Omental fat pad (tissue), 4 donors: ENCODE measurements at places on chromosomes 11 and 22. TPM values are rescaled to one million over a fixed set of nuclear protein-coding genes. Genes with fewer than 3 reads are reported as not detected.

DNA sequence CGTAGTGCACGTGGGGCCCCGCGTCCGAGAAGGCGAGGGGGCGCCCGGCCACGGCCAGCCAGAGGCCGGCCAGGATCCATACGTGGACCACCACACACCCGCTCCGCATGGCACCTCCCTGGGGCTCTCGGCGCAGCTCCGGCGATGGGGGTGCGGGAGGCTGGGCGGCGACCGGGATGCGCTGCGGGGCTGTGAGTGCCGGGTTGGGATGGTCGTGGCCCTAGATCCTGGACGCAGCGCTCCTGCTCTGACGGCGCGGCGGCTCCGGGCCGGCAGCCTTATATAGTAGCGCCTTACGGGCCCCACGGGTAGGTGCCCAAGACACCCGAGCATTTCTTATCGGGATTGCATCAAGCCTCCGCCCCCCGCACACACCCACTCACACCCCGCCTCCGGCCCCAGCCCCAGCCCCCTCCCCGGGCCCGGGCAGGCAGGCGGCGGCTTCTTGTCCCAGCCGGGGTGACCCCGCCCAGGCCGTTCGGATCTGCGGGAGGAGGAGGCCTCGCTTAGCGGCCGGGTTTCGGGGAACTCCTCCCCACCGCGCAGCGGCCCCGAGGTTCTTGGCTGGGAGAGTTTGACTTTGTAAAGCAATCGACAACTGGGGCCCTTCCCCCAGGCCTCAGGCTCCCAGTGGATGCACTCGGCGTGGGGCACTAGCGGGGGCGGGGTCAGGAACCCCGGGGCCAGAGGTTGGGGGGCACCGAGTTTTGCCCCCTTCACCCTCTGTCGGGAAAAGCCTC, at the start of gene FGF19:
FGF19 (minus strand) TSS at position 255 of the 740 bp plus-strand sequence; CDS start at position 109, 146 bp downstream.
- no peak for DNase-seq

- DNase-seq: no peak
Measured at GRCh38 chr11:112455791-112456190, 195.1 kb upstream of the PLET1 start.

GRCh38 chr22:36286096-36286957, 33.4 kb downstream of the APOL1 start:
- peak; percentile 40 for DNase-seq

- no peak for DNase-seq
Measured at GRCh38 chr11:41449483-41450050, 9.9 kb downstream of the LRRC4C start.

DNA sequence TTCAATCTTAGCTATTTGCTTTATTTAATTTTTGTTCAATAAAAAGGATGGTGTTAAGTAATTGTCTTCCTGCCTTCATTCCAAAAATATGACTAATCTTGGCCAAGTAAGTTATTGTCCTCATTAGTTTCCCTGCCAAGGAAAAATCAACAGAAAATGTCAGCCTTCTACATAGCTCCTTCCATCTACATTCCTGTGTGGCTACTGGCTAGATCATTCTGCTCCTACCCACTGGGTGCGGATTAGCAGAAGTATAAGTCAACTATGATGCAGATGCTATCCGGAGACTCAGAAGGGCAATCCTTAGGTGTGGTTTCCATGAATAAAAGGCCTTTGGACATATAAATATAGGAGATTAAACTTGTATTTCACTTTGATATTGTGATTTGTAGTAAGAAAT, 154.4 kb downstream of the SBF2 start:
- no peak for DNase-seq

- no peak for DNase-seq
Measured at GRCh38 chr22:39839917-39840510, 53.5 kb downstream of the ENTHD1 start.

DNA sequence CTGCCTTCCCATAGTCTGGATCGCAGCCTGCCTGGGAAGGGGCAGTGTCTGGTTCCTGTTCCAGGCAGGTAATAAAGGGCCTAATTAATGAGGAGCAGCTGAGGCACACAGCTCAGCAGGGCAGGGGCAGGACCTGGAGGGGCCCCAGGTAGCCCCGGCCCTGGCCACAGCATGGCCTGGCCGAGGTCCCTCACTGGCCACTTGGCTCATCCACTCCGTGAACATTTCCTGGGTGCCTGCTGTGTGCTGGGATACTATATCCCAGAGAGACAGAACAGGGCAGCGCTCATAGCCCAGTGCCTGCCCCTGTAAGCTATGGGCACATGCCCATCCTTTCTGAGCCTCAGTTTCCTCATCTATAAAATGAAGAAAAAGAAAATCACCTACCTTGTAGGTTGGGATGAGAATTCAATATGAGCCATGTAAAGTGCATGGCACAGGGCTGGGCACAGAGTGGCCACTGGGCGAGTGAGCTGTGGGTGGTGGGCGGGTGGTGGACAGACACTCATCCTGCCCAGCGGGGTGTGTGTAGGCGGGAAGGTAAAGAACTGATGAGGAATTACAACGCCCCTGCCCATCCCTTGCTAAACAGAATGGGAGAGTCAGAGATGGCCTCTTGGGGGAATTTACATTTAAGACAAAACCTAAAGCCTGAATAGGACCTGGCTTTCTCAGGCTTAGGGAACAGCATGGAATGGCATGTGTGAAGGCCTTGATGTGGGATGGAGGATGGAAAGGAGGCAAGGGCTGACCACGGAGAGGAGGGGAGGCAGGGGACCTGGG, 9.2 kb downstream of the MYRF start:
- no peak for DNase-seq

- no peak for DNase-seq
Measured at GRCh38 chr11:78763664-78764063, 189.0 kb upstream of the NARS2 start.

DNA sequence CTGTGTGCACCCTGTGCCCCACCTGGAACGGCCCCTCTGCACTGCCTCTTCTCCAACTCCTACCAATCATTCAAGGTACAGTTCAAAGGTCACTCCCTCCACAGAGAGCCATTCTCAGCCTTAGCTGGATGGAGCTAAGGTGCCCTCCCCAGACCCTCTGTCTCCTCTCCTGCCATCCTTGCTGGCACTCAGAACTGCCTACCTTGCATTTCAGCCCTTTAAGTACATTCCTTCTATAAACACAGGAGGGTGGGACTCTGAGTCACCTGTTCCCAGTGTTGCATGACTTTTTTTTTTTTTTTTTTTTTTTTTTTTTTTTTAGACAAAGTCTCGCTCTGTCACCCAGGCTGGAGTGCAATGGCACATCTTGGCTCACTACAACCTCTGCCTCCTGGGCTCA, 8.6 kb downstream of the TTLL1 start:
- DNase-seq: no peak

GRCh38 chr22:45308391-45308956, 1.3 kb upstream of the FAM118A start:
- no peak for DNase-seq

- DNase-seq: no peak
Measured at GRCh38 chr11:35143297-35144135, 4.5 kb downstream of the CD44 start.

GRCh38 chr11:65537620-65538231, 12.8 kb downstream of the SCYL1 start:
- DNase-seq: no peak

GRCh38 chr11:9613830-9614762, 40.6 kb downstream of the WEE1 start:
- DNase-seq: peak; percentile 83

- no peak for DNase-seq
Measured at GRCh38 chr11:117444711-117445658, 117.3 kb downstream of the CEP164 start.

DNA sequence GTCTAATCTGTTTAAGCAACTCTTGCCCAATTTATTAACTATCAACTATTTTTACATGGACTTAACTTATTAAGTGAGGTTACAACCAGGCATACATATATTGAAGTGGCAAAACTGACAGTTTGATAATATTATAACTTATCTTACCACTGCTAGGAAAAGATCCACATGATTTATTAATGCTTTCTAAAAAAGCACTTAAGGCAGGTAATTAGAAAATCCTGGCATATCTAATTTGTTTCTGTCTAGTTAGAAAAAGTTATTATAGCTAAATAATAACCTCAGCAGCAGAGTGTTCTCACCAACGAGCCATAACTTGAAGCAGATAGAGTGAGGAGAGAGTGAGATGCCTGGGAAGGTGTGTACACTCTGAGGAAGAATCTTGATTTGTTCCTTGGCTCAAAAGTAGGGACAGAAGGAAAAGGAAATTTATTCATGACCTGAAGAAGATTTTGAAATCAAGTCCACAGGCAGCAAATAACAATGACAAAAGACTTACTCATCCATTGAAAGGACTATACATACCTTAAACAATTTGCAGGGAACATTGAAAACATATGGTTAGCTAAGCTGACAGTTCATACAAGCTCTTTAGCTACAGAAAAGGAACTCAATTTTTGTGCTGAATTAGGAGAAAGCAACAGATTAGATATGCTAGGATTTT, 7.1 kb upstream of the MUC15 start:
- DNase-seq: no peak

- DNase-seq: no peak
Measured at GRCh38 chr11:103338621-103339484, 229.6 kb downstream of the DYNC2H1 start.

DNA sequence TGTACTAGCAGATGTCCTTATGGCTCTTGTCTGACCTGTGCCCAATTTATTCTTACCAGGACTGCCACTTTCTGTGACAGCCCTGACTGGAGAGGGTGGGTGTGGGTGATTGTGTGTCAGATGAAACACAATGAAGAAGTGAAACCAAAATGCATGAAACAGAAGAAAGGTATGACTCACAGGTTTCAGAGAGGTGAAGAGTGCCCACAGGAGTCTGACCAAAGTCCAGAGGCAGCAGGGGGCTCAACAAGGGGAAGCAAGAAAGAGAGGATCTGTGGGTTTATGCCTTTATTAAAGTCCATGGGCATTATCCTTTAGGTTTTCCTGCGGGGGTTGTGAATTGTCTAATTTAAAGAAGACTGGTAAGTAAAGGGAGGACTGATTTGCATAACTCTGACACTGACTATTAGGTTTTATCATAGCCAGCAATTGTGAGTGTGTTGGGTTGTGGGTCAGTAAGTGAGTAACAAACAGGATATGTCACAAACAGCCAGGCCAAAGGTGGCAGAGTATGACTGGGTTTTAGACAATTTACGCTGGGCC, 3.9 kb upstream of the OR4C6 start:
- no peak for DNase-seq

- DNase-seq: no peak
Measured at GRCh38 chr22:48545987-48546386, 1281.7 kb downstream of the BRD1 start.

DNA sequence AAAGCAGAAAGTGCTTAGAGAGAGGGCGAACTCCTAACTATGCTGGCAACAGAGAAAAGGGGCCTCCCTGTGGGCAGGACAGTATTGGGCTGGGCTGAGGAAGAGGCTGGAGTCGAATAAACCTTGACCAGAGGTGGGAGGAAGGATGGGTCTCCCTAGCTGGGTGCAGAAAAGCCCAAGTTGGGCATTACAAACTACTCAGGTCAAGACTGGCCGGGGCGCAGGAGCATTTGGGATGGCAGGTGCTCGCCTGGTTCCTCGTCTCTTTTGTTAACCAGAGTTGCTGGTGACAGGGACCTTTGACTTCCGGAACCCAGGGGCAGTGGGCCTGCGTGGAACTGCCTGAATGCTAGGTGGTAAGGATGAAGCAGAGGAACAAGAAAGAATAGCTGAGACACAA, 80.3 kb upstream of the SHISAL1 start:
- peak; percentile 18 for DNase-seq

GRCh38 chr11:72981971-72982685, 160.0 kb downstream of the FCHSD2 start:
- no peak for DNase-seq

DNA sequence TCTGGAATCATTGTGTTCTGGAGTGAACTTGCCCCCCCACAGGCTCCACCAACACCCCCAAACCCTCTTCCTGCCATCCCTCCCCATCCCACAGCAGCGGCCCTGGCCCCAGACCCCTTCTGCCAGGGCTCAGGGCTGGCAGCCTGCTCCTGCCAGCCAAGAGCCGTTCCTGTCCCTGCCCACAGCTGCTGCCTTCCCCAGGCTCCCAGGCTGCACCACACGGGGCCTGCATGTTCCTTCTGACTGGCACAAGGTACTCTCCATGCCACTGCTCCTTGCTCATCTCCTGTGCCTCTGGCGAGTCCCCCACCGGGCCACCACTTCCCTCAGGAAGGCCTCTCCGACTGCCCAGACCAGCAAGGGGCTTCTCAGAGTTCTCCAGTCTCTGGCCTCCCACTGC, 4.9 kb downstream of the GP1BB start:
- DNase-seq: no peak

- no peak for DNase-seq
Measured at GRCh38 chr22:48488149-48488551, 1339.5 kb downstream of the BRD1 start.

DNA sequence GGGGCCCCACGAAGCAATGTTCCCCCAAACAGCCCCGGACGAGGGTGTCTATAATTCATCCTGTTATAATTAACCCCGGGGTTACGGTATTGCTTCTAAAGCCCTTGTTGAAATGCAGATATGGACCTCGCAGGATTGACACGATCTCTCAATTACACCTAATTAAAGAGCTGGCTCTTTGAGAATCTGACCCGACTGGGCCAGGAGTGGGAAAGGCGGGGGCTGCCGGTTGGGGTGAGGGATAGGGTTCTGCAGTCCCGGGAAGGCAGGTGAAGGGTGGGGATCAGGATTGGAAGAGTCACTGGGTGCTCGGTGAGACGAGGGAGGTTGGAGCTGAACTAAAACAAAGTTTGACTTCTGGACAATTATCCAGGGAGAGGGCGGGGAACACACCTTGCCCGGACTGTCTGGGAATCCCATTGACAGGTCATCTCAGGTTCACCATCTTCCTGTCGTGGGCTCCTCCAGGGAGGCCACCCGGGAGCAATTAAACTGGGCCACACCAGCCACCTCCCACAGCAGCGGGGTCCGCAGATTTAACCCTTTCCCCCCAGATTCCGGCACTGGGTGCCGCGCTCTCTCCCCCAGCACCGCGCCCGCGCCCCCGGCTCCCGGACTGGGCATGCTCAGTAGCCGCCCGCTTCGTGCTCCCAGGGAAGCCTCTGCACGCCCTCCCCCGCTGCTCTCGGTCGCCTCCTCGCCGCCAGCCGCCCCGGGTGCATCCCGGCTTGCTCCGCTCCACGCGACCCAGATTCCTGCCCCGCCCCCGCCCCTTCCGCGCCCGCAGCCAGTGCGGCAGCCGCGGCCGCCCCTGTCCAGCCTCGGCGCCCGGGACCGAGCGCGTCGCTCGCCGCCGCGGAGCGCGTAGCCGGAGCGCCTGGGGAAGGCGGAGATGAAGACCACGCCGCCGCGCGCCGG, at the start of gene ELMOD1:
ELMOD1 (plus strand) TSS at position 688 of the 918 bp plus-strand sequence. CDS start 27,043 bp downstream, outside the sequence.
- no peak for DNase-seq

- DNase-seq: no peak
Measured at GRCh38 chr11:6319001-6319703, 1.1 kb downstream of the CAVIN3 start.

The TCN1 gene
- not detected for total RNA-seq

The LMO1 gene
- total RNA-seq: not detected

The PKNOX2 gene
- 0.56 TPM for total RNA-seq

The OR9I1 gene
- not detected for total RNA-seq

The MS4A7 gene
- total RNA-seq: 88.7 TPM

The ESRRA gene
- 50.8 TPM for total RNA-seq

The HBG1 gene
- not detected for total RNA-seq

The TXNRD2 gene
- total RNA-seq: 12.6 TPM

The TRIM22 gene
- total RNA-seq: 37.1 TPM

The APOBEC3B gene
- not detected for total RNA-seq

The PTPN5 gene
- 1.8 TPM for total RNA-seq

The LRRC56 gene
- 0.38 TPM for total RNA-seq

The FIBIN gene
- 21.8 TPM for total RNA-seq

The CCT8L2 gene
- total RNA-seq: not detected

The VPREB1 gene
- not detected for total RNA-seq

The MYEOV gene
- 0.65 TPM for total RNA-seq
